COLO829 (cell line): ENCODE measurements at places on chromosomes 12 and 14.

- peak; percentile 43 for DNase-seq
Measured at GRCh38 chr12:122072031-122072970, 6.3 kb upstream of the MLXIP start.

- DNase-seq = no peak
Measured at GRCh38 chr14:35369701-35370191, 34.8 kb downstream of the NFKBIA start.

GRCh38 chr12:102955926-102956737, 1.3 kb upstream of the ASCL1 start:
- no peak for DNase-seq

DNA sequence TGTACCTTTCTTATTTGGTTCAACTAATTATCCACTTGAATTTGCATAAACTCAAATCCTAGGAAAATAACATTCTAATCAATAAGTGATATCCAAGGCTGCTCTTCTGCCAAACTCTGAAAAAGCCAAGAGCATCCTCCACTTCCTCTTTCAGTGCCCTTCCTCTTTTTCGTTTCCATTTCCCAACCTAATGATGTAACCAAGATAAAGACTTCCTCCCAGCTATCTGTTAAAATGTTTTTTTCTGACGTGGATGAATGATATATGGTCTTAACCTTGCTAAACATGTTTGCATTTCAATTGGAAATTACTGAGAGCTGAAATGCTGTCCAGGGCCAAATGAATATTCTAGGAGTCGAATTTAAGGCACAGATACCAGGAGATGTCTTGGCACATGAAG, 459.5 kb upstream of the PDE3A start:
- no peak for DNase-seq

DNA sequence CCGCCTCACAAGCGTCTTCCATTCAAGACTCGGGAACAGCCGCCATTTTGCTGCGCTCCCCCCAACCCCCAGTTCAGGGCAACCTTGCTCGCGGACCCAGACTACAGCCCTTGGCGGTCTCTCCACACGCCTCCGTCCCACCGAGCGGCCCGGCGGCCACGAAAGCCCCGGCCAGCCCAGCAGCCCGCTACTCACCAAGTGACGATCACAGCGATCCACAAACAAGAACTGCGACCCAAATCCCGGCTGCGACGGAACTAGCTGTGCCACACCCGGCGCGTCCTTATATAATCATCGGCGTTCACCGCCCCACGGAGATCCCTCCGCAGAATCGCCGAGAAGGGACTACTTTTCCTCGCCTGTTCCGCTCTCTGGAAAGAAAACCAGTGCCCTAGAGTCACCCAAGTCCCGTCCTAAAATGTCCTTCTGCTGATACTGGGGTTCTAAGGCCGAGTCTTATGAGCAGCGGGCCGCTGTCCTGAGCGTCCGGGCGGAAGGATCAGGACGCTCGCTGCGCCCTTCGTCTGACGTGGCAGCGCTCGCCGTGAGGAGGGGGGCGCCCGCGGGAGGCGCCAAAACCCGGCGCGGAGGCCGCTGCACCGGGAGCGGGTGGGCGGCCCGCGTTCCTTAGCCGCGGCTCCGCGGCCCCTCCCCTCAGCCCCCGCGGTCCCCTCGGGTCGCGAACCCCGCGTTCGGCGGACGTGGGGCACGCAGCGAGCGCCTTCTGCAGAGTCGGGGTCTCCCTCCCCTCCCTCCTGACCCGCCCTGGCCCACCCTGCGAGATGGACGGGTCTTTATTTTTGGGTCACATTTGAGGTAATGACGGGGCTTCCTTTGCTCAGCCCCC, at the start of gene UBC:
TSS of gene UBC (minus strand) at position 259 of the 847 bp plus-strand sequence. CDS start 879 bp downstream, outside the sequence.
- DNase-seq = peak; percentile 61
